ENCODE measurements at places on chromosomes 3 and 15. TPM values are rescaled to one million over a fixed set of nuclear protein-coding genes. Genes with fewer than 3 reads are reported as not detected.

DNA sequence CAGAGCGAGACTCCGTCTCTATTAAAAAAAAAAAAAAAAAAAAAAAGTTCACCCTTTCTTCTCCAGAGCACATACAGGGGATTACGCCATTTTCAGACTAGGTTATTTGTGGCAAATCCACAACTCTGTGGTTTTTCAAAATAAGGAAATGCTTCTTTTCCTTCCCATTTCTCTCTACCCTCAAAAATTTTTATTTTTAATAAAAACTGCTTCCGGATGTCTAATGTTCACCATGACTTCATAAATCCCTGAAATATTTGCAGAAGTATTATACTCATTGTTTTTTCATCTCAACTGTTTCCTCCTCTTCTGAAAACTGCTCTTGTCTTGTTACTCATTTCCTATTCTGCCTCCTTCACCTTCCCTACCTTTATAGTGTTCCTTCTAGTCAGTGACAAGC lies 45.0 kb upstream of the SLC12A8 start:
- H3K27me3 ChIP-seq = no peaks in the 10 kb centered on the region
- H3K4me1 ChIP-seq = no peaks in the 10 kb centered on the region
- no peak for DNase-seq
- H3K36me3 ChIP-seq = no peaks in the 10 kb centered on the region
- no peak overlapping the region for H3K27ac ChIP-seq
- H3K4me3 ChIP-seq = no peak overlapping the region

DNA sequence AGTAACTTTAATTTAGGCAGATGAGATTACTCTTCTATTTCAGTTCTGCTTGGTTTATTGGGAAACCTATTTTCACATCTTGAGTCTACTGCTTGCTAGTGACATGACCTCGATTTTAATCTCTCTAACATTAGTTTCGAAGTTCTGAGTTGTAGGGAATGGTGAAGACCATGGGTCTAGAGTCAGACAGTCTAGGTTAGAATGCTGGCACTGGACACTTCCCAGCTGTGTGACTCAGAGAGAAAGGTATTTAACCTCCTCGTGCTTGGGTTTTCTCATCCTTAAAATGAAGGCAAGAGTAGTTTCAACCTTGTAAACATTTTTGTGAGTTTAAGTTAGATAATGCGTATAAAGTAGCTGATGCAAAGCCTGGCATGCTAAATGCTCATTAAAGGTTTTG lies 422.1 kb downstream of the GRM7 start:
- H3K4me1 ChIP-seq = no peaks in the 10 kb centered on the region
- DNase-seq = no peak
- no peak overlapping the region for H3K4me3 ChIP-seq
- no peaks in the 10 kb centered on the region for H3K27me3 ChIP-seq
- H3K27ac ChIP-seq = no peak overlapping the region

DNA sequence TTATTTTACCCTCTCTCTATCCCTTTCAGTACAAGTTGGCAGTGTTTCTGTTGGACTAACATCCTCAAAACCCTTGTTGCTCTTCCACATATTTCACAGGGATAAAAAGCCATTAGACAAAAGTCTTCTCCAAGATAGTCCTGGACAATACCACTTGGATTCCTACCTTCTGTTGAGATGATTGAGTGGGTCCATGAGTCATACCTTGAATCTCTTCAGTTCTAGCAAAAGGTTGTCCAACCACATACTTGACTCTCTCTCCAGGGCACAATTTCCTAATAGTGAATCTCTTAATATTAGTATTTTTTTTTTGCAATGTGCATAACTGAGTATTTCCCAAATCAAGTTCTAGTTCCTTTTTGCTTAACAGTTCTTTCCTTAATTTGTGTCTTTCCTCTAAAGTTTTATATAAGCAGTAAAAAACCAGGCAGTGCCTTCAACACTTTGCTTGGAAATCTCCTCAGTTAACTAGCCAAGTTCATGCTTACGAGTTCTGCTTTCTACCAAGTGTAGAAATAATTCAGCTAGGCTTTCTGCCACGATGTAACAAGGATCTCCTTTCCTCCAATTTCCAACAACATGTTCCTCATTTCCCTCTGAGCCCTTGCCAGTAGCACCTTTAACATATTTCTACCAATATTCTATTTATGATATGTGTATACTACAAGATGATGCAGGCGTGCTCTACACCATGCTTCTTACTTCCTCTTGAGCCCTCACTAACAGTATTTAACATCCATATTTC lies 68.3 kb upstream of the NEO1 start:
- no peak for DNase-seq
- H3K4me1 ChIP-seq = no peaks in the 10 kb centered on the region
- H3K27ac ChIP-seq = no peak overlapping the region
- no peaks in the 10 kb centered on the region for H3K36me3 ChIP-seq
- H3K27me3 ChIP-seq = no peaks in the 10 kb centered on the region

GRCh38 chr3:184230603-184231528 lies 1.5 kb downstream of the VWA5B2 start:
- peak; percentile 47 for DNase-seq
- peaks cover 9% of the 10 kb centered on the region for H3K4me1 ChIP-seq
- H3K27ac ChIP-seq = no peak overlapping the region
- H3K4me3 ChIP-seq = peak overlapping the region; percentile 29
- H3K27me3 ChIP-seq = no peaks in the 10 kb centered on the region

GRCh38 chr3:29026959-29027358 lies 253.9 kb upstream of the RBMS3 start:
- H3K27me3 ChIP-seq = no peaks in the 10 kb centered on the region
- H3K27ac ChIP-seq = no peak overlapping the region
- no peak overlapping the region for H3K4me3 ChIP-seq
- no peaks in the 10 kb centered on the region for H3K4me1 ChIP-seq

- H3K27ac ChIP-seq = no peak overlapping the region
- DNase-seq = no peak
- H3K4me3 ChIP-seq = no peak overlapping the region
Observed at GRCh38 chr15:74233373-74233772, 2.8 kb upstream of the CCDC33 start.

GRCh38 chr3:12342151-12342550 lies 53.3 kb downstream of the PPARG start:
- no peak for DNase-seq
- H3K4me1 ChIP-seq = no peaks in the 10 kb centered on the region
- H3K36me3 ChIP-seq = no peaks in the 10 kb centered on the region
- no peak overlapping the region for H3K27ac ChIP-seq
- H3K4me3 ChIP-seq = no peak overlapping the region
- H3K27me3 ChIP-seq = no peaks in the 10 kb centered on the region

- no peak for DNase-seq
- no peaks in the 10 kb centered on the region for H3K36me3 ChIP-seq
- no peaks in the 10 kb centered on the region for H3K27me3 ChIP-seq
- no peaks in the 10 kb centered on the region for H3K4me1 ChIP-seq
Observed at GRCh38 chr3:121821421-121822199, 13.2 kb downstream of the IQCB1 start.

DNA sequence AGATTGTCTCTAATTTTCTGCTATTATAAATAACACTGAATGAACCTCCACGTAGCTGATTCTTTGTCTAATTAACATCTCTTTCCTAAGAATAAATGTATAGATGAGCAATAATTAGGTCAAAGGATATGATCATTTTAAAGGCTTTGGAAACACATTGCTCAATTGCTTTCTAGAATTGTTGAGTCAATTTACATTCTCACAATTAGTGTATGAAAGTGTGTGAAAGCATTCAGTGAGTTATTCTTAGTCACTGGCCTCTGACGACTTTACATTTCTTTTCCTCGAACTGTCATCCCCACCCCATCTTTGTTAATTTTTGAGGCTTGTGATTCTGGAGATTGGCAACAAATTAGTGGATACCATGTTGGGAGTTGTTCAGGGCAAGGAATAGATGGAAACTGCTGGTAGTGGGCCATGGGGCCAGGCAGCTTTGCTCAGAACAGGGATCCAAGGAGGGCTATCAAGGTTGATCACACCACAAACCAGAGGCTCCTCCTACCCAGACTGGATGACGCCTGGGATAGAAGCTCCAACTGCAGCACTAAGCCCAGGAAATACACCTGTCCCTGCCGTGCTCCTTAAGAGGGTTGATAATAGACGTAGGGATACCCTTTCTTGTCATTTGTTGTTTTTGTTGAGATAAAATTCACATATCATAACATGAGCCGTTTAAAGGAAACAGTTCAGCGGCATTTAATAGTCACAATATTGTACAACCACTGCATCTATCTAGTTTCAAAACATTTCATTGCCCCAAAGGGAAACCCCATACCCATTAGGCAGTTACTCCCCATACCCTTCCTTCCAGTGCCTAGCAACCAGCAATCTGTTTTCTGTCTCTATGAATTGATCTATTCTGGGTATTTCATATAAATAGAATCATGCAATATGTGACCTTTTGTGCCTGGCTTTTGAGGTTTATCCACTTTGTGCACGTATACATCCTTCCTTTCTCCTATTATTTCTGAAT lies 27.9 kb downstream of the EIF1B start:
- H3K27me3 ChIP-seq = no peaks in the 10 kb centered on the region
- no peak for DNase-seq
- no peaks in the 10 kb centered on the region for H3K36me3 ChIP-seq

- H3K27ac ChIP-seq = no peak overlapping the region
- no peaks in the 10 kb centered on the region for H3K4me1 ChIP-seq
- no peaks in the 10 kb centered on the region for H3K27me3 ChIP-seq
- H3K4me3 ChIP-seq = no peak overlapping the region
- no peak for DNase-seq
- no peaks in the 10 kb centered on the region for H3K36me3 ChIP-seq
Observed at GRCh38 chr3:52313188-52313773, 2.8 kb upstream of the DNAH1 start.

GRCh38 chr15:67386947-67387346 lies 132.4 kb downstream of the IQCH start:
- H3K4me3 ChIP-seq = no peak overlapping the region
- H3K27ac ChIP-seq = no peak overlapping the region
- no peaks in the 10 kb centered on the region for H3K36me3 ChIP-seq
- no peaks in the 10 kb centered on the region for H3K27me3 ChIP-seq

DNA sequence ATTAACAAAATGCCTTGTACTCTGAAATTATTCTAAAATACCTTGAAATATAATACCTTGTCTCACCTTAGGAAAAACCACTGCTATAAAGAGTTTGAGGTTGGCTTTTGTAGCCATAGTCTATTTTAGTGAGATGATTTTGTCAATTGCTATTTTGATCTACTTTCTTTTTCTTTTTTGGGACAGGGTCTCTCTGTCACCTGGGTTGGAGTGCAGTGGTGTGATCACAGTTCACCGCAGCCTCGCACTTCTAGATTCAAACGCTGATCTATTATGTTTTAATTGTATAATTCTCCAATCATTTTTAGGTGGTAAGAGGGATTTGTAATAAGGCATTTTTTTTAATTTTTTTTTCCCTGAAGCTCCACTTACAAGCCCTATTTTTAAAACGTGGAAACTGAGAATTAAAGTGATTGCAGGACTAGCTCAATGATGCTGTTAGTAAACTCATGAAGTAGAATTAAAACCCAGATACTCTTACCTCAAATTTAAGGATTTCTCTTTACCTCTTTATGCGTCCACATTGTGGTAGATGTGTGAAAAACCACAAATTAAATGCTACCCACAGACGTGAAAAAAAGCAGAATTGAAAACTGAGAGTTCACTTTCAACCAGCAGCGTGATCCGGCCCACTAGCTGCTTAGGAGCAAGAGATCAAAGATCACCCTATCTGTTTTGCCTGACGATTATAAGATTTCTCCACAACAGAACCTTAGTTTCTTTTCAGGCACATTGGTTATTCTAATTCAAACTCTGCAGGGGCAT lies 384.2 kb downstream of the CGGBP1 start:
- DNase-seq = no peak
- no peaks in the 10 kb centered on the region for H3K27me3 ChIP-seq
- no peak overlapping the region for H3K4me3 ChIP-seq
- H3K27ac ChIP-seq = no peak overlapping the region
- no peaks in the 10 kb centered on the region for H3K36me3 ChIP-seq

- no peak for DNase-seq
- no peak overlapping the region for H3K27ac ChIP-seq
- H3K4me3 ChIP-seq = no peak overlapping the region
- H3K36me3 ChIP-seq = no peaks in the 10 kb centered on the region
- no peaks in the 10 kb centered on the region for H3K27me3 ChIP-seq
Observed at GRCh38 chr15:57059026-57059660, 140.7 kb downstream of the TCF12 start.

DNA sequence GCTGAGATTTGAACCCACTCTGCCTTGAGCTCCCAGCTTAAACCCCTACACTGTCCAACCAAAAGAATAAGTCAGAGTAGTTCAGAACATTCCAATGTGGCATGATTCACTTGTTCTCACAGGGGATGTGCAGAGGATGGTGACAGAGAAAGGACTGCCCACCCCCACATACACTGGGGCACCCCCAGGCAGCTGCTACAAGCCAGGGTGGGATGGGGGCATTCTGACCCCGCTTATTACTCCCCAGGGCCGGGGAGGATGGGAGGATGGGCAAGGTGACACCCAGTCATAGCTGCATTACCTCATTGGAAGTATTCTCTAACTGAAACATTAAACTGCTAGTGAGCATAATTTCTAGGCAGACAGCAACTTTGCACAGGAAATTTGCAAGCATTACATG lies 126.0 kb upstream of the PRR20G start:
- H3K36me3 ChIP-seq = no peaks in the 10 kb centered on the region
- no peak overlapping the region for H3K27ac ChIP-seq
- H3K4me3 ChIP-seq = no peak overlapping the region
- H3K27me3 ChIP-seq = no peaks in the 10 kb centered on the region
- no peak for DNase-seq
- no peaks in the 10 kb centered on the region for H3K4me1 ChIP-seq

- DNase-seq = no peak
- H3K27ac ChIP-seq = no peak overlapping the region
- no peak overlapping the region for H3K4me3 ChIP-seq
- H3K27me3 ChIP-seq = no peaks in the 10 kb centered on the region
- no peaks in the 10 kb centered on the region for H3K36me3 ChIP-seq
Observed at GRCh38 chr3:39292961-39293360, 13.1 kb upstream of the CX3CR1 start.

DNA sequence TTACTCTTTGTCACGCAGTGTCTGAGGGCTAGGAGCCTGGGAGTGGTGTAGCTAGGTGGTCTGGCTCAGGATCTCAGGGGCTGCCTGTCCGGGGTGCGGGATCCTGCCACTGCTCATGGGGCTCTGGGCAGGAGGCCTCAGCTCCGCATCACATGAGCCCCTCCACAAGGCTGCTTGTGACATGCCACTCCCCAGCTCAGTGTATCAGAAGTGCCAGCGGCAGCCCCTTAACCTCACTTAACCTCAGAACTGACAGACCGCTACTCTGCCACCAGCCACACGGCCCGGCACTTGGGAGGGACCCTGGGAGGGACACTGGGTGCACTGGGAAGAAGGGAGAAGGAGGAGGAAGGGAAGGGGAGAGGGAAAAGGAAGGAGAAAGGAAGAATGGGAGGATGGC lies 87.9 kb downstream of the FBLN2 start:
- DNase-seq = no peak
- H3K27me3 ChIP-seq = no peaks in the 10 kb centered on the region
- H3K4me3 ChIP-seq = no peak overlapping the region
- H3K4me1 ChIP-seq = no peaks in the 10 kb centered on the region

Gene ITPR1
- 126 TPM for total RNA-seq

Gene SCAMP5
- total RNA-seq = 24.4 TPM

Gene PDE12
- total RNA-seq = 22.8 TPM

Gene SCAANT1
- total RNA-seq = not detected

Gene TRIM42
- total RNA-seq = not detected

Gene FNDC3B
- total RNA-seq = 35.9 TPM

Gene SQOR
- total RNA-seq = 29.4 TPM

Gene PLCL2
- 5.3 TPM for total RNA-seq

Gene CELSR3
- 0.41 TPM for total RNA-seq

Gene GOLGA6D
- not detected for total RNA-seq

Gene MCF2L2
- total RNA-seq = 0.41 TPM

Gene IGDCC3
- total RNA-seq = 2.7 TPM

Gene RETNLB
- not detected for total RNA-seq

Gene SCN11A
- 0.09 TPM for total RNA-seq

Gene LRTM1
- total RNA-seq = not detected

Gene CRBN
- 69.4 TPM for total RNA-seq
